K562 (cell line): ENCODE measurements at places on chromosomes 2 and 18.

DNA sequence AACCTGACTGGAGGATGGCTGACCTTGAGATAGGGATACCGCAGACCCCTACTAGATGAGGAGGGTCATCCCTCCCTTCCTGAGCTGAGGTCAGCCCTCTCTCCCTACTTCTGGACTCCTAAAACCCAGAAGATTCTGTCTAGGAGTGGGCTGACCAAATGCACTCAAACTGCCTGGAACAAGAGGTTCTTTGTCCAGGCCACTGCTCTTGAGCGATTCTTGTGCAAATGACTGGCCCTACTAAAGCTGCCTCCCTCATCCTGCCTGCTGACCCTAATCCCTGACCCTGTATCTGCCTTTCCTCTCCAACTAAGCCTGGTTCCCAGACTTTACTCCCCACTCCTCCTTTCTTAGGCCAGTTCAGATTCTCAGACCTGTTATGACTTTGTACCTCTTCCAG lies 56.2 kb downstream of the EFR3B start:
- no peak for DNase-seq

GRCh38 chr2:20071397-20072383 lies 20.3 kb upstream of the LAPTM4A start:
- no peak for DNase-seq

DNA sequence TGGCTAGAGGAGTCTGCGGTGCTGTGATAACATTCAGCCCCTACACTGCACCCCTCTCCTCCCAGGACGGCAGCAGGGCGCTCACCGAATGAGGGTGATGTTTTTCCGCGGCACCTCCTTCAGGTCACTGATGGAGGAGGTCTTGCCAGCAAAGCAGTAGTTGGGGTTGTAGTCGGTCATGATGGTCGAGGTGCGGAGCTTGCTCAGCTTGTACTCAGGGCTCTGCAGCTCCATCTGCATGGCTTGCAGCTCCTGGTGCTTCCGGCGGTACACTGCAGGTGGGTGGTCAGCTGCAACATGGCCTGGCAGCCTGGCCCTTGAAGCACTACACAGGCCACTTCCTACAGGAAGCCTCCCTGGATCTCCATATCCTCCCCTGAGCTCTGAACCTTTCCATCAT lies 108.0 kb downstream of the CLIP4 start:
- DNase-seq: no peak

GRCh38 chr2:64760128-64760527 lies 106.4 kb upstream of the SERTAD2 start:
- DNase-seq: no peak

- DNase-seq: no peak
Observed at GRCh38 chr18:36580874-36581750, 247.7 kb downstream of the TPGS2 start.

DNA sequence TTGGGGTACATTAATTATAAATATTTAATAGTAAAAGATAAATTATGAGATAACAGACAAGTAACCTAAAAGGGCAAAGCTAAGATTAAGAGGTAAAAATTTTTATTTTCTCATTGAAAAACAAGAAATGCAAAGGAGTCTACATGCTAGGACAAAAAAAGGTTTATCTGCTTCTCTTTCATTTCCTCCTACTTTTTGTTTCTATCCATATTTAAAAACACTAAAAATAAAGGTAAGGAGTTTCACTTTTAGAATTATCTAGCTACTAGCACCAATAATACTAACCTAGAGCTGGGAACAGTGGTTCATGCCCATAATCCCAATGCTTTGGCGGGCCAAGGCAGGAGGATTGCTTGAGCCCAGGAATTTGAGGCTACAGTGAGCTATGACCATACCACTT lies 1551.7 kb upstream of the SLC39A10 start:
- DNase-seq: no peak

DNA sequence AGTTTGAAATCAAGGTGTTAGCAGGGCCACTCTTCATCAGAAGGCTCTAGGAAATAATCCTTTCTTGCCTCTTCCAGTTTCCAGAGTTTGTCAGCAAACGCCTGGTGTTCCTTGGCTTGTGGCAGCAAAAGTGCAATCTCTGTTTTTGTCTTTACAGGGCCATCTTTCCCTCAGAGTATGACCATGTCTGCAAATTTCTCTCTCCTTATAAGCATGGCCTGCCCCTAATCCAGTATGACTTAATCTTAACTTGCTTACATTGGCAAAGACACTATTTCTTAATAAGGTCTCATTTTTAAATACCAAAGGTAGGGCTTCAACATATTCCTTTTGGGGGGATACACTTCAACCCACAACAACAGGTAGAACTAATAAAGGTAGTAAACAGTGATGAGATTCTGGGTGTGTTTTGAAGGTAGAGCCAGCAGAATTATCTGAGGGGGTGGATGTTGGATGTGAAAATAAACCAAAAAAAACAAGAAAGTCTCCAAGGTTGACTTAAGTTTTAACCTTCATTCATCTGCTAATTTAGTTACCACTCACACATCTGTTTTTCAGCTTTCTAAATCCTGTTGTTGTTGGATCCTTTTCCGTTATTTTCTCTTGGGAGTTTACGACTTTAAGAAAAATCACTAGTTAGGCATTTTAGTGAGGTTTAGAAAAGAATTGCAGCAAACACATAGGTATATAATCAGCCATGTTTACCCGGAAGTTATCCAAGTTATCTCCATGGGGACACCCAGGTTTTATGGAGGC lies 234.4 kb upstream of the FIGN start:
- no peak for DNase-seq

DNA sequence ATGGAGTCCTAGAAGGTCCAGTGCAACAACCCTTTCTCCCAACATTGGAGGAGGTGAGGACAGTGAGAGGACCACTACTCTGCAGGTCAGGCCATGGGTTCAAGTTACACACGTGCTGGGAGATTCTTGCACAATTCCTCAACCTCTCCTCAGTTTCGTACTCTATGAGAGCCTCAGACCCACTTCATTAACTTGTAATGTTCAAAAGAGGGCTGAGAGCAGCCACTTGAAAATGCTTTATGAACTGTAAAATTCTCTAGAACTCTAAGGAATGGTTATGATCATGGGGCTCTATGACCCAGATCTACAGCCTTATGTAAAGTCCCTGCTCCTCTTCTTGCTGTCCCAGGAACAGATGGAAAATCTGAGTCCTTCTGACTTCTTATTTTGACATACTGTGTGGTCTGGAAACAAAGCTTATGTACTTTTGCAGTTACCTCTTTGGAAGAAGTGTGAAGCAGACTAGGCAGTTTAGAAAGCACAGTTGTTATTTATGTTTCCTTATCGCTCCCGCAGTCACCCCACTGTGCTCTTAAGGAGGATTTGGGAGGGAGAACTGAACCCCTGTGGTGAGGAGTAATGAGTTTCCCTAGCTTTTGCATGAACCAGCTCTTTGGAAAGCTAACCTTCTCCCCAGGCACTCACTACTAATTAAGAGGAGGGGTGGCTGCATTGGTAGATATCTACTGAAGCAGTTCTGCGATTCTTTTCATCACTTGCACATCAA lies 296.6 kb downstream of the LRRTM1 start:
- DNase-seq: no peak

DNA sequence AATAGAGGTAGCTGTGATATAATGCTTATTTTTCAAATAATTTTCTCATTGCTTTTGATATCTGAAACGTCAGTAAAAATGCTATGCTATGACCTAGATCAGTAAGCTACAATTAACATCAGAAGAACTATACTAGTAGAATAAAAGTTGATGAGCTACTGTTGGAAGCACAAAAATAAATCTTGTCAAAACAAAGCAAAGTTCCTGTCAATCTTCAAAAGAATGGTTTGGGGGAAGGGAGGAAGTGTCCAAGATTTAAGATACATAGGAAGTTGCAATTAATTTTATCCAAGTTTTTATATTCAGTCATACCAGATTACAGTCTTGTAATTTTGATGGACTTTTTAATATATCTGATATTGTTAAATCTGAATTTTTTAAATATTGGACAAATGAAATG lies 19.2 kb downstream of the IRS1 start:
- no peak for DNase-seq

DNA sequence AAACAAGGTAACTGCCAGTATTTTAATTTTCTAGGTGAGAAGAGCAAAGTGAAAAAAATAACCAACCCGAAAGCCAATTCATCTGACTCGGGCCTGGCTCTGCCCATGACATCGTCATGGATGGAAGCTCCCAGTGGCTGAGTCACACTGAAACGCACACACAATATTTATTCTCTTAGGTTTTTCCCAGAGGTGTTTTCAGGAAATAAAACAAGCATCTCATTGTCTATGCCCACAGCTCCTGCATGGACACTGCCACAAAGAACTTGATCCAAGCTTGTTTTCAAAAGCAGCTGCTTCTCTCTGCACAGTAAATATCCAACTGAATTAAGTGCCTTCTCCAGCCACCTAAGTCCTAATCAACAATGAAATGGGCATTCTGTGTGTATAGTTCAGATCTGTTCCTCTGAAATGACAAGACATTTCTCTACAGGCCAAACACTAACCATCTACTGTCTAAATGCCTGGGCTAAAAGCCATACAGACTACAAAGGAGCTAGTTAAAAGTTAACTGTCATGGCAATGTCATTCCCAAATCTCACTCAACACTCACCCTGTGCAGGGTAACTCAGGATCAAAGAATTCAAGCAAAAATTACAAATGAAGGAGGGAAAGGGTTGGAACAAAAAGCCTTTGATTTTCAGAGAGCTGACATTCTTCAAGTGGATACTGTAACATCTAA lies 62.9 kb downstream of the RPL31 start:
- DNase-seq: no peak

DNA sequence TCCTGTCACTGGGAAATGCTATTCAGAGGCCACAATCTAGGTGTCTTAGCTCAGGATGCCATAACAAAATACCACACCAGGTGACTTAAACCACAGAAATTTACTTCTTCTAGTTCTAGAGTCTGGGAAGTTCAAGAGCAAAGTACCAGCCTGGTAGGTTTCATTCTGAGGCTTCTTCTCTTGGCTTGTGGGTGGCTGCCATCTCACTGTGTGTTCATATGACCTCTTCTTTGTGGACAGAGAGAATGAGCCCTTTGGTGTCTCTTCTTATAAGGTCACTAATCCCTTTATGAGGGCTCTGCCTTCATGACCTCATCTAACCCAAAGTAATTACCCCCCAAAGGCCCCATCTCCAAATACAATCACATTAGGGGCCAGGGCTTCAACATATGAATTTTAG lies 57.3 kb downstream of the RHOB start:
- no peak for DNase-seq

DNA sequence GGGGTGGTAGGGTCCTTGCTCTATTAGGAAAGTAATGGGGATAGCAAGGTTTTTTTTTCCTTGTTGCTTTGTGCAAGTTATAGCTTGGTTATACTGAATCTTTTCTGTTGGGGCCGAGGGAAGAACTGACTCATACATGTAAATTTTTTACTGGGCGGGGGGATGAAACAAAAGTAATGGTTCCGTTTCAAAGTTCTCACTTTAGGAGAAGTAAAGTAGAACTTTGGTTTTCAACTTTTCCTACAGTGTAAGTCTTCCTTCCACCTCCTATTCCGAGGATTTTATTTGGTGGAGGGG lies 1.1 kb downstream of the AFTPH start:
- peak; percentile 28 for DNase-seq

GRCh38 chr2:152231446-152231845 lies 55.9 kb upstream of the STAM2 start:
- no peak for DNase-seq

- DNase-seq: peak; percentile 43
Observed at GRCh38 chr2:73111073-73112025, 1.4 kb downstream of the RAB11FIP5 start.

DNA sequence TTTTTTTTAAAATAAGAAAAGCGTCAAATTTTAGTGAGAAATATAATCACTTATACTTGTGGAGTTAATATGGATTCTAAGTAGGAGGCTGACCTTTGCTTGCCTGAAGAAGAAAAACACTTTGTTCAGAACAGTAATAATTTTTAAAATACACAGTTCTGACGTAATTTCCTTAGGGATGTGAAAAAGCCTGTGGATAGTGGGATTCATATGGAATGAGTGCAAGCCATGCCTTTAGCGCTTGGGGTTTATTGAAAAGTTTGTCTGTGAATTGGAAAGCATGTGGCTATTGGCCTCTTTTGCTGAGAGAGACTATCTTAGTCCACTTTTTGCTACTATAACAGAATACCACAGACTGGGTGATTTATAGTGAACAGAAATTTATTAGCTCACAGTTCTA lies 151.3 kb downstream of the CCDC85A start:
- no peak for DNase-seq

DNA sequence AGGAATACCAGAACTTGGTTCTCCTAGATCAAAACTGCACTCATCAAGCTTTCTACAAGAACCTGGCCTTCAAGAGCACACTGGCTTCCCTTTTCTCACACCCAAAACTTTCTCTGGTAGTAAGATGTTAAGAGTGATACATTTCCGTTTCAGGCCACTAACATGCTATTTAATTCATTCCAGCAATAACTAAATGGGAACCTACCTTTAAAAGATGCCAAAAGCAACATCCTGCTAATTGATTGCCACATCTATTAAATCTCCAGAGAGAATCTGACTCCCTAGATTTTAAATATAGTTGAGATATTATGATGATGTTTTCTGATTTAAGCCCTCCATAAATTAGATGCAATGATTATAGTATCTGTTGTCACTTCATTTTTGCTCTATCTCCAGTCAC lies 71.6 kb downstream of the KCTD18 start:
- DNase-seq: no peak

DNA sequence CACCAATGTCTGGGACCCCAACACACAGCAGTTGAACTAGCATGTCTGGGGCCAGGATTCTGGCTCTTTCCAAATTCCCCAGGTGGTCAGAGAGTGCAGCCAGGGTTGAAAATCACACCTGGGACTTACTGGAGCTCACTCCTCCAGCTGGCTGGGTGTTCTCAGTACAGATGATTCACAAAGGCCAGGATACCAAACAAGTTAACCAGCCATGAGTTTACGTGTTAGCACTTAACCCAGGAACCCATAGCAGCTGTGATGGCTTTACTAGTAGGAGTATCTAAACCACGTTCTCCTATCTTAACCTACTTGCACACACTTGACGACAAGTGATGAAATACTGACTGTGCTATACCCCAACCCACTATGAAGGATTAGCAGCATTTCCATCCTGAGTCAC lies 222.8 kb downstream of the FBXO15 start:
- DNase-seq: no peak

GRCh38 chr2:47592381-47592780 lies 189.4 kb downstream of the MSH2 start:
- DNase-seq: no peak

DNA sequence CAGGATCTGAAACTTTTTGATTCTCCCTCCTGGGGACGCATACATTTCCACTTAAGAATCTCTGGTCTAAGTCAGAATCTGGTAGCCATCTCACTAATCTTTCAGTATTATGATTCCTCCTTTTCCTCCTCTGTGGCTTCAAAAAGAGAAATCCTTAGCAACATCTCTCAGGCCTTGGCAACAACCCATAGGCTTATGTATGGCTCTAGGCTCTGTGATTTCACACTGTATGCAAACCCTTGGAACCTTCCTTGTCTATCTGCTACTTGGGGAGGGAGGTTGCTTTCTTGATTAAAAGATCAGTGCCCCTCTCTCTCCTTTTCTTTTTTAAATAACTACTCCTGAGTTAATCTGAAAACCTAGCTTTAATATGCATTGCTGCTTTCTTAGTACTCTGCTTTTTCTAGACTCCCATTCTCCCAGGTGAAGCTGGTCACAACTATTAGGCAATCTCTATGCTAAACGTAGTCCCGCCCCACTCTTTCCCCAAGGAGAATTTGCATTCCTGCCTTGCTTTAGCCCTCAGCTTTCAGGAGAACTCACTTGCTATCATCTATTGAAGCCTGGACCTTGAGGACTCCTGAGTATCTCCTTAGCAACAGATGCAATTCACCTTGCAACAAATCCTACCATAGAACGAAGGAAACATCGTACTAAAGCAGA lies 72.2 kb upstream of the L3MBTL4 start:
- DNase-seq: no peak
